ENCODE measurements at places on chromosomes 1 and 21. TPM values are rescaled to one million over a fixed set of nuclear protein-coding genes. Genes with fewer than 3 reads are reported as not detected.

USH2A gene
- 0.39 TPM for total RNA-seq

OR2G3 gene
- not detected for total RNA-seq

ANXA9 gene
- not detected for total RNA-seq

TP73 gene
- total RNA-seq: not detected

GJB5 gene
- total RNA-seq: not detected

RHD gene
- total RNA-seq: not detected

UBE2Q1 gene
- total RNA-seq: 39.7 TPM

TMEM125 gene
- total RNA-seq: 0.45 TPM

EDN2 gene
- total RNA-seq: 0.50 TPM

VWA5B1 gene
- total RNA-seq: not detected

IFI44L gene
- 4.2 TPM for total RNA-seq

RBP7 gene
- total RNA-seq: 22.8 TPM

LRRC53 gene
- total RNA-seq: not detected

THEM5 gene
- total RNA-seq: not detected

IQCC gene
- total RNA-seq: 0.69 TPM

SLAMF8 gene
- 4.2 TPM for total RNA-seq

WNT3A gene
- total RNA-seq: not detected

TSPEAR gene
- total RNA-seq: not detected

PGLYRP3 gene
- total RNA-seq: not detected

FCAMR gene
- total RNA-seq: not detected

PLEKHG5 gene
- 10.2 TPM for total RNA-seq

C1orf94 gene
- not detected for total RNA-seq

CDC73 gene
- 53.3 TPM for total RNA-seq

STYXL2 gene
- not detected for total RNA-seq

MAPKAPK2 gene
- total RNA-seq: 65.7 TPM

MAEL gene
- 1.1 TPM for total RNA-seq

KRTAP11-1 gene
- total RNA-seq: not detected

RAB3GAP2 gene
- 35.3 TPM for total RNA-seq

UBASH3A gene
- not detected for total RNA-seq

SLFNL1 gene
- 0.81 TPM for total RNA-seq

CFAP107 gene
- not detected for total RNA-seq

Measured in gastroesophageal sphincter (tissue), 4 donors.